Activated naive CD4-positive, alpha-beta T cell treated with Interleukin-2 at 50 U/mL for 16 hours (primary cell): ENCODE measurements at places on chromosomes 5 and 9.

DNA sequence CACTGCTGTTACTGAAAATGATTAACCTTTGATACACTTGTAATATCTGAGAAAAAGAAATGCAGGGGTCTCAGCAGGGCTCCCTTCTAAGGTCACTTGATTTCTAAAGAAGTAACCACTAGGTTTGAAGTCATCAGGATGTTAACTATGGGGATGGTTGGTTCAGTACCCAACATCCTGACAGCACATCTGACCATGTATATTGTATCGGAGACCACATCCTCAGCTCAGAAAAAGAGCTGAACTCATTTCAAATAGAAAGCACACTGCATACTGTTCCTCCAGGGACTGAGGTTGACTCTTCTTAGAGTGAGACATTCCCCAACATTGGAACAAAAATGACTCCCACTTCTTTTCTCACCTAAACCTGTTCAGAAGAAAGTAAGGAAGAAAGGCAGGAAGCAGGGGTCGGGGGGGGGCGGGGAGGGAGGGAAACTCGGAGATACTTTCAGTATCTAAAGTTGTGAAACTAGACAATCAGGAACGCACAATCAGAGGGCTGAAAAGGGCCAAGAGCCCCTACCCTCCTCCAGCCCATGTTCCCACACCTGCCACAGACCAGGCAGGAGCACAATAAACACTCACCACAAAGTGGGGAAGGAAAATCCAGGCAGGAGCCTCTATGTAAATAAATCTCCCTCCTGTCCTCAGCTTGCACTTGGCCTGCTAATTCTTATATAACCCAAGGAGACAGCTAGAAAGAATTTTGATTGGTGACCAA is 730 bp upstream of the GZMA start:
- DNase-seq = no peak

GRCh38 chr5:122565331-122565730 is 209.5 kb upstream of the SNX2 start:
- DNase-seq = no peak

DNA sequence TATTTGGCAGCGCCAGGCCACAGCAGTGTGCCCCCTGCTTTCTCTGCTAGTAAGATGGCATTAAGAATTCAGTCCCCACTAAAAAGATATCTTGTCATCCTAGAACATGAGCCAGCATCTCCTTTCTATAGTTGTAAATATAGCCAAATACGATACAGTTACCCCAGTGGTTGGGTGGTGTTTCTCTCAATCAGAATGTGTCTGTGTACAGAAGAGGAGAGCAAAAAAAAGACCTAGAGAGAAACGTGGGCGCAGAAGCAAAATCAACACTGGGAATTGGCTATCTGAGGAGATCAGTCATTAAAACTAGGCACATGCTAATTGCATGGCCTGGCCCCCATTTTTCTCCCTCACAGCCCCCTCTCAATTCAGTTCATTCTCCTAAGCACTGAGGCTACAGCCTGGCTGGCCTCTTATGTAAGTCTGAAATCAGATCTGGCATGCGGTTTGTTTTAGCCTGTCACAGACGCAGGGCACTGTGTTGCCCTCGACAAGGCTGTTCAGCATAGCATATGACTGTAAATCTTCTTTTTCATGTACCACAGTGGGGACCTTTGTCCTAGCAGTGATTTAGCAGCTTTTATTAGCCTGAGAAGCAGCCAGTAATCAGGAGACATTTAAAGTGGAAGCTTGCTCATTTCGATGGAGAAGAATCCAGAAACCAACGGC is 57.8 kb downstream of the RORB start:
- no peak for DNase-seq

DNA sequence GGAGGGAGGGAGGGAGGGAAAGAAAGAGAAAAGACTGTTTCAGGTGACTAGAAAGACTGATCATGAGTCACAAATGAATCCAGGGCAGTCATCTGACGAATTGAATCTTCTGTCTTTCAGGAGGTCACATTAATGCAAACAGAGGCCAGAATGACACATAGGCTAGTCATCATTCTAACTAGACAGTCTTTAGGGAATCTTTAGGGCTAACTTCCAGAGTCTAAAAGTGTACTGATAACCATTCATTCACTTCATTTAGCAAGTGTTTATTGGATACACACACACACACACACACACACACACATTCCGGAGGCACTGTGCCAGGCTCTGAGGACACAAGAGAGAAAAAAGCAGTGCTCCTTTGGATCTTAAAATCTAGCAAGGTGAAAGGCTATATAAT is 156.7 kb downstream of the EBF1 start:
- no peak for DNase-seq

- no peak for DNase-seq
Observed at GRCh38 chr9:136927343-136928271, 16.9 kb downstream of the FBXW5 start.

DNA sequence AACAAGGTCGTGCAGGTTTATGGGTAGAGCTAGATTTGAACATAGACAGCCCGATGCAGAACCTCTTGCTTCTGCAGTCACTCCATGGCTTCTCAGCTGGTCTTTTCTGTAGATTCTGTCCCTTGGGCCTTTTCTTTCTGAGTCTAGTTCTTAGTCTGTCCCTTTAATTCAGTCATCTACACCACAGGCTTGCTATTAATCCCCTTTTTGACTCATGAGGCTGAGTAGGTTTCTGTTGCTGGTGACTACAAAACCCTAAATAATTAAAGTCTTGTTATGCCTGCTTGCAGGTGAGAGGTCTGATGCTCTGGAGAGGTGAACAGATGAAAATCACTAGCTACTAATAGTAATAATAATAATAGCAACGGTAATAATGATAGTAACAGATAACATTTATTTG is 19.3 kb upstream of the STRBP start:
- DNase-seq = no peak

- no peak for DNase-seq
Observed at GRCh38 chr9:93594041-93594756, 17.8 kb downstream of the PHF2 start.

DNA sequence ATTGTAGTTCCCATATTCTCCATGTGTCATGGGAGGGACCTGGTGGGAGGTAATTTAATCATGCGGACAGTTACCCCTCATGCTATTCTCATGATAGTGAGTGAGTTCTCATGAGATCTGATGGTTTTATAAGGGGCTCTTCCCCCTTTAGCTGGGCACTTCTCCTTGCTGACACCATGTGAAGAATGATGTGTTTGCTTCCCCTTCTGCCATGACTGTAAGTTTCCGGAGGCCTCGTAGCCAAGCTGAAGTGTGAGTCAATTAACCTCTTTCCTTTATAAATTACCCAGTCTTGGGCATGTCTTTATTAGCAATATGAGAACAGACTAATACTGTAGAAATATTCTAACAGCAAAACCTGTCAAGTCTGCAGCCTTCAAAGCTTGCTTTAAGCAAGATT is 293.2 kb downstream of the CTNND2 start:
- DNase-seq = no peak

DNA sequence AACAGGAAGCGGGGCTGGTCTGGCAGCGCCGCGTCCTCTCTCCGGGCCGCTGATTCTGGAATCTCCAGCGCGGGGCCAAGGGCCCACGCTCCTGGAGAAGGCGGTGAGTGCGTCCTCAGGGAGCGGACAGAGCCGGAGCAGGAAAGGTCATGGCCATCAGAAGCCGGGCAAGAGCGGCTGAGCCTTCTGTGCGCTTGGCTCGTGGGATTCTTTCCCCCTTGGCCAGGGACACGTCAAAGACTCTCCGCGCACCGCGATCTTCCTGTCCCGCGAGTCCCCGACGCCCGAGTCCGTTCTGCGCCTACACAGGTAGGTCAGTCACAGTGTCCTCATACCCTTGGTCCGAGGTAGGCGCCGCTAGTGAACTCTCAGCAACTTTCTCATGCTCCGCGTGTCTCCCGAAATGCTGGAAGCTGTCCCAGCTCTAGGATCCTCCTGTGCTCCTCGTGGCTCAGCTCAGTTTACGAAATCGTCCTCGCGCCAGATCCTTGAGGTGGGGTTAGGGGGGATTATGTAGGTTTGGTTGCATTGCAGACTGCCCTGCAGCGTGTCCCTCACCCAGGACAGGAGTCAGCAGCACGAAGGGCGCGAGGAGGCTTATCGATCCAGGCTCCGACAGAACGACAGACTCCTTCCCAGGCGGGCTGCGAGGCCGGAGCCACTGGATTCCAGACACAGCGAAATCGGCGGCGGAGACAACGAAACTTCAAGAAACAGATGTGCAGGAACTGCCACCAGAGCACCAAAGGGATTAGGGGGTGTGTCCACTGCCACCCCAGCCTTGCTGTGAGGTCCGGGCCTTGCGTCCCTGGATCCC is 8.7 kb downstream of the LHX6 start:
- DNase-seq = no peak
